ENCODE measurements at places on chromosomes 2 and 18.

DNA sequence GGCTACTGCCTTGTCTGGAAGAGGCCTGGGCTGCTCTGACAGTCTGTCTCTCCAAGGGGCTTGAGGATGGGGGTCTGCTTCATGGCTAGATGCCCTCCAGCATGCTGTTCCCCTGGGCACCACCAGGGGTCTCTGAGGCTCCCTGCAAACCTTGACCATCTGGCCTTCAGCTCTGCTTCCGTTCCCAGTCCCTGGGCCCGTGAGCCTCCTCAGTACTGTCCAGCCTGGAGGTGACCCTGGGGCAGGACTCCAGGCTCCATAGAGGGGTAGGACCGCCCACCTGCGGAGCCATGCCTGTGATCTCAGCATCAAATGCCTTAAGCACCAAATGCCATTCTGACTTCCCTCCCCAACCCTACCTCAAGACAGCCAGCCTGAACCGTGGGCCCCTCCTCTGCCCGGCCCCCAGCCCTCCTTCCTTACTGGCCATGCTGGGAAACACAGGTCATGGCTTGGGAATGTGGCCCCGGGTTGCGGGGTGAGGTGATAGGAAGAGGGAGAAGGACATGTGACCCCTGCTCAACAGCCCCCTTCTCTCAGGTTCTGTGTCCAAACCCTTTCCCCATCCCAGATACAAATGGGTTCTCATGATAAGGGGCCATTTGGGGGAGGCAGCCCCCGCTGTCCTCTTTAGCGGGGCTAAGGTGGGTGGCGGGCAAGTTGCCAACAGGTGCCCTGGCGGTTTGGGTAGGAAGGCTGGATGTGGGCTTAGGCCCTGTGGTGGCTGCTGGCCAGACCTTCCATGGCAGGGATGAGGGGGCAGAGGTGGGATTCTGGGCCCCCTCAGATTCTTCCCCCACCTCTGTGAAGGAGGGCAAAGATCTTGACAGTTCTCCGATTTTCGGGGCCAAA lies 25.0 kb downstream of the SPEG start:
- peak; percentile 3 for DNase-seq

- no peak for DNase-seq
These were observed 28.7 kb downstream of the ESCO1 start for GRCh38 chr18:21571772-21572171.

GRCh38 chr2:103123516-103123915 lies 361.7 kb downstream of the TMEM182 start:
- no peak for DNase-seq

GRCh38 chr2:162244541-162245031 lies 1.3 kb upstream of the FAP start:
- no peak for DNase-seq
